ENCODE measurements at places on chromosomes 3 and 15.

DNA sequence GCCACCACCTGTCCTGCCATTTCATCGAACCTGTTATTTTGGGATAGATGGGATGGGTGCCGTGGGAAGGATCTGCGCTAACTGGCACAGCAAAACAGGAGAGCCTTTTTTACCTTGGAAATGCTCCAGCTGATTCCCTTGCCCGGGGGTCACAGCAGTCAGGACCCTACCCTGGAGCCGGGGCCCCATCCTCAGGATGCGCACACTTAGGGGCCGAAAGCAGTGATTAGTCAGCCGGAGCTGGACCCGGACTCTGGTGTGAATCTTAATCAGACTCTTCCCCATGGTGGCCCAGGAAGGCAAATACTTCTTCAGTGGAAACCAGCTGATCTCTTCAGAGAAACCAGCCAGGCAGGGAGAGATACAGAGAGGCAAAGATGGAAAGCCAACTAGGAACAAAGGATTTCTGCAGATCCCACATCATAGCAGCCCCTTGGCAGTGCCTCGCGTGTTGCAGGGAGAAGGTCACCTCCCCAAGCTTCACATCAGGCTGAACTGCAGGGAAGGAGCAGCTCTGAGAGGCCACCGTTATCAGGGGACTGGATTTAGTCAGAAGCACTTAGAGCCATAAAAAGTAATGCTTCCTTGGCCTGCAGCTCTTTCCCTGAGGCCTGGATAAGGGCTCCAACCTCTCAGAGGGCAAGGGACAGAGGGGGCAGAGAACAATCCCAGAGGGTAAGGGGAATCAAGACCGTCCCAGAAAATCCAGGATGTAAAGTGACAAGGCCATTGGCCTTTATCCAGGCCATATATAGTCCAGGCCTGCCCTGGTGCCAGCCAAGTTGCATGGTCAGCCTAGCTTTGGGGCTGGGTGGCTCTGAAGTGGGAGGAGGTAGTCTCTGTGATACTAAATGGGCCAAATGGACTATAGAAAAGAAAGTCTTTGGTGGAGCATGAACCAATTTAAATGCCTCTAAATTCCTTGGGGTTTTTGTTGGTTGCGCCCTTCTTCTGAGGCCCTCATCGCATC, 52.9 kb downstream of the WDR76 start:
- DNase-seq = no peak

- DNase-seq = no peak
Measured at GRCh38 chr3:16085410-16085809, 89.1 kb upstream of the GALNT15 start.

DNA sequence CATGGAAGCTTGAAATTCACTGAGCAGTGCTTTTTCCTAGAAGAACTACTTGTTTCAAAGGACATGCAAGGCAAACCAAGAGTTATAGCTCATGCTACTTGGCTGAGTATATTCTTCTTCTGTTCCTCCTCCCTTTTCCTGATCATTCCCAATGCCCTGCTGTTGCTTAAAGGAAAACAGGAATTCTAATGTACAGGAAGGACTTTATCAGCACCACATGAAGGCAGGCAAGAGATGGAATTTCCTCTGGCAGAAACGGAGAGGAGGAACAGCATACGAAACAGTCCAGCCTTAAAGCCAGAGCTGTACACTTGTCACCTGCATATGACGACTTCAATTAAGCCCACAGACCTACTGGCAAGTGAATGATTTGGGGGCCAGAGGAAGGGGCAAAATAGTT, 15.7 kb downstream of the MEIS2 start:
- no peak for DNase-seq

DNA sequence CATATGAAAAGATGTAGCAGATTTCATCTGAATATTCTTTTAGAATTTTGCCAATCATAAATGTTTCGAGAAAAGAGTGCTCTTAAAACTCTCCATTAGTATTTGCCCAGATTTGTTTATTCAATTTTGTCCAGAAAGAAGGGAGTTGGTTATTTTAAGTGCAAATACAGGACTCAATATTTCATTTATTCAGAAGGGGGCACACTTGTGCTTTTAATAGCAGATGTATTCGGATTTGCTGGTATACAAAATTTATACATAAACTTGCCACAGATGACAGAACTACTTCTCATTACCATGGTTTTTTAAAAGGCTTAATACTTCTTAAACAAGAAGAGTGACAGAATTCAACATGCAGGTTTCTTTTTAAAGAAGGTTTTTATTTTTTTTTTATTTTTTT, 69.8 kb upstream of the GRM7 start:
- DNase-seq = no peak

DNA sequence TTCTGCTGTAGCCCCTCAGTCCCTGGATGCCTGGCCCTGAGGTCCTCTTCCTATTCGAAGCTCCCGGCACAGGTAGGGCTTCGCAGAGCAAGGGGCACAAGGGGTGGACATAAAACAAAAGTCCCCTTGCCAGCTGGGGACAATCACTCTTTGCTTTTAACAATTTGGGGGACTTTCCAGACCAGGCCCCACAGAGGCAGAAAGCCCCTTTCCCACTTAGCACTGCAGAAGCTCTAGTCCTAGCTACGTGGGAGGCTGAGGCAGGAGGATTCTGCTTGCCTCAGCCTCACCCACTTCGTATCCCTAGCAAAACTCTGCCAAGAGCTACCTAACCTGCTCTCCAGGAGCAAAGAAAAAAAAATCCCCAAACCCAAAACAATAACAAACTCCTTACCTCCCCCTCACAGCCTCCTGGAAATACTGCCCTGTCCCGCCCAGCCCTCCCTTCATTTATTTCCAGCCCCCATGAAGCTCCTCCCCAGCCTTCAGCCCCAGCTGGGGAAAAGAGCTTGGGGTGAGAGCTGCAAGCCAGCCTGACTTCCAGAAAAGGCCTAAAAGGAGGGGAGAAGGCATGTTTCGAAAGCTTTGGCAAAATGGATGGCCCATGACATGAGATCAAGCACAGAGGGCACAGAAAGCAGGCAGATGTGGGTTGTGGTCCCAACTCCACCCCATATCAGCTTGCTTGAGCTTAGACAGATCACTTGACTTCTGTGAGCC, at the start of gene CIDEC:
CIDEC (minus strand) TSS at position 424 of the 720 bp plus-strand sequence. CDS start 1,767 bp downstream, outside the sequence.
- DNase-seq = no peak

DNA sequence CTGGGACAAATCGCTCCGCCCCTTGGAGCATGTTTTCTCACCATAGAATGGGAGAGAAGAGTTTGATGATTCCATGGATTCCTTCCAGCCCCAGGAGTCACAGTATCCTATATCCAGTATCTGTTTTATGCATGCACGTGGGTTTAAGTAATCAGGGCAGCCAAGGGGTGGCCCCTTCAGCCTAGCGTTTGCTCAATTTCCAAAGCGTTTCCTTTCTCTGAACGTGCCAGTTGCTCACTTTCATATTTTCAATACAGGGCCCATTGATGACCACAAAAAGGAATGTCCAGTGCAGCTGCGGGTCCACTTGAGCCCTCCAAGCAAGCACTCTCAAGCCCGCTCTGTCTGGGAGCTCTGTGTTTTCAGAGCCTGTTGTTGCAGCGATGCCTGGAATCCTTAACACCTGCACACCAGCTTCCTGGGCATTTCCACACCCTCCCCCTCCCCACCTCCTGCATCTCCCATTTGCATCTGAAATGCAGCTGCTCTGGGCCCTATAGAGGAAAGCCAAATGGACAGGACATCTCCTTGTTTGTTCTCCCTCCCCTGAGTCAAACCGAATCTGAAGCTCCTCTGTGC, 164.3 kb upstream of the LPP start:
- DNase-seq = no peak

DNA sequence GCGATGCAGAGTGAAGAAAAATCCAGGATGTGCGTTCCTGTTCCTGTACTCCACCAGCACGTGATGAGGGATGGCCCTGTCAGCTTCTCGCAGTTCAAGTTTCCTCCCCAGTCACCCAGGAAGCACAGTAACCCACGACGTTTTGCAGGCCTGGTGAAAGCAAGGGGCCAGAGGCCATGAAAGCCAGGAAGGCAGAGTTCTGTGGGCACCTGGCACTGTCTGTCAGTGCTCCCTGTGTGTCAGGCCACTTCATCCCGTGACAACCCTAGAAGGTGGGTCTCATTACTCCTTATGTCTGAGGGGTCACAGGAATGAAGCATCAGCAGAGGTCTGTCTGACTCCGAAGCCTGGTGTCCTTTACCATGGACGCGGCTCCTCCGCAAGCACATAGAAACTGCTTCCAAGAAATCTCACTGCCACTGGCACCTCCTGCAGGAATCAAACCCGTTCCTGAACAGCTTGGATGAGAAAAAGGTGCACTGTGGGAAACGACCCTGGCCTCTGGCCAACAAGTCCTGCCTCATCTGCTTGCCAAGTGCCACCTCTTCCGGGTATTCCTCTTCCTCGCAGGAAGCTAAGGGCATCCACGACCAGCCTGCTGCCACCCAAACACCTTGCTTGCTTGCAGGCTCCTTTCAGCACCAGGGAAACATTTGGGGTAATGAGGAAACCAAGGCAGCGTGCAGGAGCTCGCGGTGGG, 14.6 kb downstream of the RAB43 start:
- no peak for DNase-seq

- peak; percentile 28 for DNase-seq
Measured at GRCh38 chr3:89314454-89315098, 207.2 kb downstream of the EPHA3 start.

GRCh38 chr3:19147905-19148767, at the start of gene KCNH8:
KCNH8 (plus strand) TSS chr3:19148510; CDS start chr3:19148720, 210 bp downstream.
- DNase-seq = no peak

DNA sequence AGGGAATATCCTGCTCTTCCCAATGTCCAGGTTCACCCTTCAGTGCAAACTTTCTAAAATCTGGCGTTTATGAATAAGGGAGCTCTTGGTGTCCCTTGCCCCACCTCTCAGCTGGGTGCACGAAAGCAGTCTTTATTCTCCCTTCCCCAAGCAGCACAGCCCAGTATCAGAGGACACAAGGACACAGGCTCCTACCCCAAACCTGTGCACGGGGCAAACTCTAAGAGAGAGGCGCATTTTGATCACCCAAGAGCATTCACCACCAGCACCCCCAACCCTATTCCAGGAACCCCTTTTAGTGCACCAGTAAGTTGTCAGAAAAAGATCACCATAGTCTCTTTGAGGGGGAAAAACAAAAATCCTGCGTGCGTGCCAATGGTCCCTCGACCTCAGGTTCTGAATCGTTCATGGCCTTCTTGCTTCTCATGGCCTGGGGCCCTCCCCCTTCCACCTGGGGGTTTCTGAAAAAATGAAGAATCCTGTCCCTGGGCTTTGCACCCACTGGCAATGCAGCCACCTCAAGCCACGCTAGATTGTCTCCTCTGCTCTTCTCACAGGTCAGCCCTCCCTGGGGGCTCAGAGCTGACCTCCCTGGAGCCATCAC, 78.9 kb downstream of the FAM174B start:
- DNase-seq = no peak

GRCh38 chr3:108208831-108209230, 13.4 kb downstream of the IFT57 start:
- DNase-seq = no peak

GRCh38 chr15:57444877-57445513, 68.7 kb downstream of the CGNL1 start:
- DNase-seq = peak; percentile 34
